ENCODE measurements at places on chromosomes 1 and 21. TPM values are rescaled to one million over a fixed set of nuclear protein-coding genes. Genes with fewer than 3 reads are reported as not detected.

The TMEM269 gene
- total RNA-seq: 0.47 TPM

GRCh38 chr21:45308194-45309068 lies 20.7 kb upstream of the POFUT2 start:
- no peak for DNase-seq

DNA sequence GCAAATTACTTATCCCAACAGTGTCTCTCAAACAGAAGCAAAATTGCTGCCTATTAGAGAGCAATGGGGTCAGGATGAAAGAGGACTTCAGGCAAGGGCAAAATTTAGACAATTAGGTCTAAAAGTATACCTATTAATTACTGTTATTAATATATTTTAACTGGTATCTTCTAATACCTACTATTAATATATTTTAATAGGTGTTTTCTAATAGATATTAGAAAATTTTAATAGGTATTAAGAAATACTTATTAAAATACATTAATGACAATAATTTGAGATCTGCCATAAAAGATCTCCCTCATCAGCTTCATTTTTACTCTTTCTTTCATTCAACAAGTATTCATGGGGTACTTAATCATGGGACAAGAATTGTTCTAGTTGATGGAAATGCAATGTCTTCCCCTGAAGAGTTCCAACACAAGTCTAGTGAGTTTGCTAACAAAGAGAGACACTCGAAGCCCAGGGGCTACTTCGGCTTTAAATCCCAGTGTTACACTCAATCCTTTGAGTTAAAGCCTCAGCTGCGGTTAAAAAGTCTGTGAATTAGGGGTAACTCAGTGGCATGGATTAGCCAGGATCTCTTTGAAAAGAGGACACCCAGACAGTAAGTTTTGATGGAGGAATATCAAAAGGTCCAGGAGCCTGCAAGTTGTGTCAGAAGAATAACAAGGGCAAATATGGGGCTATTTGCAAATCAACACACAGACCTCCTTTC lies 44.1 kb downstream of the STYXL2 start:
- DNase-seq: no peak

DNA sequence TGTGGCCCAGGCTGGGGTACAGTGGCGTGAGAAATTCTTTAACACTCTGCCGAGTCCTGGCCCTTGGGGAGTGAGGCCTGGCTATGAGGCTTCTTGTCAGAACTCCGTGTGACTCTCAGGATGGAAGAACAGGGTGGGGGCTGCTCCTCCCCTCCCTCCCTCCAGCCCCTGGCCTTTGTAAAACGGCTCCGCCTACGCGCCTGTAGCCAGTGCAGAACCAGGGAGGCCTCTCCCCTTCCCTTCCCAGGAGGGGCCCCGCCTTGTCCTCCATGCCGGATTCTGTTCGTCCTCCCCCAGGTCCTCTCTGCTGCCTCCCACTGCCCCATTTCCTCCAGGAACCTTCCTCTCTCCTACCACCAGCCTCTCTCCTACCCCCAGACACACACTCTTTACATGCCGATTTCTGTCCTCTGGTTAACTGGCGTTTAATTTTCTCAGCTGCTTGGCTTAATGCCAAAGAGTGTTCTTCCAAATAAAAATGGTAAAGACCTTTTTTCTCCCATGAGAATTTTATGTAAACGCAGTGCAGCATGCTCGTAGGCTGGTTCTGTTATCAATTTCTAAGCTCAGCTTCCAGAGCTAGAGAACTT lies 21.0 kb downstream of the PDE9A start:
- no peak for DNase-seq

GRCh38 chr1:58932859-58933598 lies 149.2 kb upstream of the JUN start:
- DNase-seq: no peak

GRCh38 chr1:67261680-67262079 lies 46.0 kb upstream of the IL12RB2 start:
- DNase-seq: no peak

DNA sequence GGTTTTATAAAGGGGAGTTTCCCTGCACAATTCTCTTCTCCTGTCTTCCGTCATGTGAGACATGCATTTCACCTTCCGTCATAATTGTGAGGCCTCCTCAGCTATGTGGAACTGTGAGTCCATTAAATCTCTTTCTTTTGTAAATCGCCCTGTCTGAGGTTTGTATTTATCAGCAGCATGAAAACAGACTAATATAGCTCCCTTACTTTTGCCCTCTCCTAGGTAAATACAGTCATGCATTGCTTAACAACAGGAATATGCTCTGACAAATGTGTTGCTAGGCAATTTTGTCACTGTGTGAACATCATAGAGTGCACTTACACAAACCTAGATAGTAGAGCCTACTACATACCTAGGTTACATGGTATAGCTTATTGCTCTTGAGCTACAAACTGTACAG lies 616.8 kb downstream of the RWDD3 start:
- no peak for DNase-seq

GRCh38 chr21:28089599-28090441 lies 902.9 kb downstream of the LTN1 start:
- no peak for DNase-seq

- DNase-seq: no peak
Measured at GRCh38 chr1:156416993-156417392, 48.0 kb downstream of the RHBG start.

DNA sequence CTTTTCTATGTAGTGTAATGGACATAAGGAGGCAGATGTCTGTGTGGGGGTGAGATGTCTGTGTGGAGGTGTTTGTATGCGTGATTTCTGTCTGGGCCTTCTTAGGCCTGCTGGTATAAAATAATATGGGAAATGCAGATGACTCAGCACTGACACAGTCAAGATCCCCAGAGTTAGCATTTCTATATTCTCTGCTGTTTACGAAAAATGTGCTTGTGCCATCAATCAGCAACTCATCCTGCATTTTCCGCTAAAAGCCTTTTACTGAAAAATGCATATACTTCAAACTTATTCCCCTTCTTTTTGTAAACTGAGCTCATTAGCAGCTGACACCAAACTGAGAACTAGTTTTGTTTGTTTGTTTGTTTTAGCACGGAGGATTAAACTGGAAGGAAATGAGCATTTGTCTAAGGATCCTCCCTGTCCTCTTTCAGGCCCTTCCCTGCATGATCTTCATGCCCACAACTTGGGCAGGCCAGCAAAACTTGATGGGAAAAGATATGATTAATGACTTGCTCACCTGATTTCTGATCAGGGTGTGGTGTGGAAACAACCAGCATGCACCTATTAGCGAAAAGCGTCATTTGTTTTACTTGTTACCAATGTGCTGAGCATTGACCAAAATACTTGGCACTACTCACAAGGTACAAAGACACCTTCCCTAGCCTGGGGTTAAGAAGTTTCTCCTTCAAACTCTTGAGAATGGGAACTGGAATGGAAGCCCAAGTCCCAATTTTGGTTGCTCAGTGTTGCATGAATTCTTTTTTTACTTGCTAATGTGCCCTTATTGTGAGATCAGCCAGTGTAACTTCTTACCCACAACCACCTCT lies 77.4 kb downstream of the NDUFS5 start:
- no peak for DNase-seq

GRCh38 chr1:9044236-9044635 lies 18.0 kb upstream of the SLC2A7 start:
- DNase-seq: no peak

DNA sequence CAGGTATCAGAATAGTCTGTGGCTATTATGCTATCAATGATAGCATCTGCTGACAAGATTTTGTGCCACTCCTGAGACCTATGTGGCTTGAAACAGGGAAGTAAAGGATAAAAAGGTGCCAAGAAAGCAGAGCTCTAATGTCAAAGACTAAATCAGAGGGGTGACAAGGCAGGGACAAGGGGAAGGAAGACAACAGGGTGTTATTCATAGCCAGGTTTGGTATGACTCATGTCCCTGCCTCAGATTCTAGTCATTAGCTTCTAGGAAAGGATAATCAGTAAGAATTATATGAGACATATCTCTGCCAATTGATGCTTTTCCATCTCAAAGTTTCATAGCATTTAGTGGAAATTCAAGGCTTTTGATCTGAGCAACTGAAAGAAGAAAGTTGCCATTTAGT lies 31.8 kb upstream of the PLD5 start:
- DNase-seq: no peak

- DNase-seq: no peak
Measured at GRCh38 chr1:240616018-240616417, 4.1 kb upstream of the GREM2 start.

The FCRL5 gene
- total RNA-seq: not detected

GRCh38 chr1:94560333-94560732 lies 18.8 kb upstream of the F3 start:
- no peak for DNase-seq

- no peak for DNase-seq
Measured at GRCh38 chr1:40899230-40899870, 37.2 kb upstream of the CITED4 start.

DNA sequence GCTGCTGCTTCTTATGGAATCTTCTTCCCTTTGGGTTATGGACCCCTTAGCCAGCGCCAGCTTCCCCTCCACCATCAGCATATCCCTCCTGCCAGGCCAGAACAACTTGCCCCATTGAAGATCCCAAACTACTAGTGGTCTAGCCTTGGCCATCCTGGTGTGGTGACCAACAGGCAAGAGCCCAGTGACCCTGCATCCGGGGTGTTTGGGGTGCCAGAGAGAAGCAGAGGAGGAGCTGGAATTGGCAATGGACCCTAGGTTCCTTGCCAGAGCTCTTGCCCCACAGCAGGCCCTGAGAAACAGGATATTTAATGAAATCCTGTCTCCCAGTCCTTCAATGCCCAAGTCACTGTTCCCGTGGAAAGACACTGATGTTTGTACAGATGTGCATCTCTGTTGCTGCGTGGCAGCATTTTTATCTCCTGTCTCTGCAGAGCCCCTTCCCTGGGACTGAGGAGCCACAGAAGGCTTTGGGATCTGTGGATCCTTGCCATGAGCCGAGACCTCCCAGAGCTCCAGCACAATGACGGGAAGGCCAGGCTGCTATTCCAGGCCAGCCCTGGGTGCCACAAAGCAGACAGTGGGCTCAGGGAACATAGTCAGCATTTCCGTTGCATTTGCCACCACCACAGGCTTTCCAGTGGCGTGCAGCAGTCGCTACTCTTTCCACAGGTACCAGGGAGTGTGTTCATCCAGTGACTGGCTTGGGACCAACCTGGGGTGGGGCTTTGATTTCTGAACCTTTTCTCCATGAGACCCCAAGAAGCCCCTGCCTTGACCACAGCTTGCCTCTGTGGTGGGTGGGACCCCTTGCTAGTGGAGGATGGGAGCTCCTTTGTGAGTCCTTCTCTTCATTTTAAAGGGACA lies 21.6 kb downstream of the NAV1 start:
- DNase-seq: no peak

The PRKACB gene
- total RNA-seq: 1,070 TPM

DNA sequence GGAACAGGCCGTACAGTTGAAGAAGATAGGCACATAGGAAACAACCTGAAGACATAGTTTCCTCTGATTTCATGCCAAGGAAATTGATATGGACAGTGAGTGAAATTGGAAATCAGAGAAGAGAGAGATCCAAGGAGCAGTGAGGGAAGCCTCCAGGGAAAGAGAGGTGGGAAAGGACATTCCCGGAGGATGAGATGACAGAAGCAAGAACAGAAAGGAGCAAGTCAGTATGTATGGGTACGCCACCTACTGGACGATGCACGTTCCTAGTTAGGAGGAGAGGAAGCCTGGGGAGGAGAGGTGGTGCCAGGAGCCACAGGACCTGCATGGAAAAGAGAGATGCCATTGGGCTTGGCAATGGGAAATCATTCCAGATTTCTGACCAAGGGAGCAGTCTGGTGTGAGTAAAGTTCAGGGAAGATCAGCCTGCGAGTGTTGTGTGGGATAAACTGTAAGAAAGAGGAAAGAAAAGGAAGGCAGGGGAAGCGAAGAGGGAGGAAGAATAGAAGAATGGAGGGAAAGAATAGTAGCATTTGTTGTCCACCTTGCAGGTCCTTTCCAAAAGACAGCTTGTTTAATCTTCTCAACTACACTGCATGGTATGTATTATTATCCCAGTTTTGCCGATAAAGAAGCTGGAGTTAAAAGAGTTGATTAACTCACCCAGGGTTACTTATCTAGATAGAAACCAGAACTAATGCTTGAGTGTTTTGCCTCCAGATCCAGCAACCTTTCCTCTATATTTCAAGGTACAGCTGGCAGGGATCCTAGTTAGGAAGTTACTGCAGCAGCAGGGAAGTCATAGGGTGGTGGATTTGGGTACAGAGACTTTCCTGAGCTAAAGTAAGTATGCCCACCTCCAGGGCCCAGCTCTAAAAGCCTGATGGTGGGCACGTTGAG lies 27.4 kb downstream of the C1orf116 start:
- no peak for DNase-seq

GRCh38 chr1:41464885-41465284 lies 19.6 kb downstream of the EDN2 start:
- no peak for DNase-seq

The CR2 gene
- total RNA-seq: not detected

GRCh38 chr1:118012515-118013124 lies 83.1 kb downstream of the WDR3 start:
- DNase-seq: no peak

GRCh38 chr1:198876371-198876871 lies 237.6 kb downstream of the PTPRC start:
- no peak for DNase-seq

- DNase-seq: no peak
Measured at GRCh38 chr1:71656902-71657301, 576.1 kb upstream of the ZRANB2 start.

GRCh38 chr1:229027622-229028182 lies 243.2 kb upstream of the RAB4A start:
- DNase-seq: no peak

GRCh38 chr1:24745711-24746413 lies 615 bp downstream of the CLIC4 start:
- DNase-seq: no peak

- DNase-seq: no peak
Measured at GRCh38 chr21:18810136-18810535, 406.6 kb upstream of the TMPRSS15 start.

DNA sequence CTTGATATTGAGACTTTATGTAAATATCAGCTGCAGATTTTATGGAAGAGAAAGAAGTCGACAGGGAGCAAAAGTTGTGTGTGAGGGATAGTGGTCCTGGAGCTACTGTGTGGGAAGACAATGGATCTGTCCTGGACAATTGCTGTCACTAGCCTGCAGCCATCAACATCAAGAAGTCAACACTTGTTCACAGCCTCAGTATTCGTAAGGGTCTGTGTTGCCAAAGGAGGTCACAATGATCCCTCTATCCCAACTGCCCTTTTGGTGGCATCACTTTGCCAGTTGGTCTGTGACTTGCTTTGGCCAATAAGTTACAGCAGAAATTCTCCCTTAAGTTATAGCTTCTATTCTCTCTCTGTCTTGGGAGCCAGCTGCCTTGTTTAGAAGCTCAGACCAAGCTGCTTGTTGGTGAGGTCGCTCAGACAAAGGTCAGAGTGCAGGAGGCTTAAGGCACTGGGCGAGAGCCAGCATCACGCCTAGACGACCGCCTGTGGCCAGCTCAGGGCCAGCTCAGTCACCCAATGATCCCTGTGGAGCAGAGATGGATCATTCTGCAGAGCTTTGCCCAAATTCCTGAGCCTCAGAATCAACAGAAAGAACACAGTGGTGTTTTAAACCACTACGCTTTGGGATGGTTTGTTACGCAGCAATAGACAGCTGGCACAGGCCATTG lies 134.9 kb downstream of the RHOU start:
- DNase-seq: no peak

- no peak for DNase-seq
Measured at GRCh38 chr1:20198918-20199317, 12.6 kb upstream of the PLA2G2C start.

- DNase-seq: no peak
Measured at GRCh38 chr1:153685544-153686340, 7.3 kb downstream of the NPR1 start.

The SPATA46 gene
- total RNA-seq: not detected

The COL11A1 gene
- 45.9 TPM for total RNA-seq

The SPRR2E gene
- not detected for total RNA-seq

The DNTTIP2 gene
- 38.4 TPM for total RNA-seq
